ENCODE measurements at places on chromosomes 2 and 18.

DNA sequence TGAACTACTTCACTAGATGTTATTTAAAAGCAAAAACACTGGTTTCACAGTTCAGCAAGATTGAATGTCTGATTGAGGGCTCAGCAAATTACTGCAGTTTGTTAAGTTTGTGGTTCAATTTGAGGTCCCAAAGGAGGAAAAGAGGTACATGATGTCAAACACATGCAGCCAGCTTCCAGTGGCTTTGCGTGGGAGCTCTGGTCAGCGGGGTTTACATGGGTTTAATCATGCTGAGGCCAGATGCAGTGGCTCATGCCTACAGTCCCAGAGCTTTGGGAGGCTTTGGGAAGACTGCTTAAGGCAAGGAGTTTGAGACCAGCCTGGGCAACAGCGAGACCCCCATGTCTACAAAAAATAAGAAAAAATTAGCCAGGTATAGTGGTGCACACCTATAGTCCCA, 111.5 kb downstream of the MAPK4 start:
- DNase-seq: no peak

DNA sequence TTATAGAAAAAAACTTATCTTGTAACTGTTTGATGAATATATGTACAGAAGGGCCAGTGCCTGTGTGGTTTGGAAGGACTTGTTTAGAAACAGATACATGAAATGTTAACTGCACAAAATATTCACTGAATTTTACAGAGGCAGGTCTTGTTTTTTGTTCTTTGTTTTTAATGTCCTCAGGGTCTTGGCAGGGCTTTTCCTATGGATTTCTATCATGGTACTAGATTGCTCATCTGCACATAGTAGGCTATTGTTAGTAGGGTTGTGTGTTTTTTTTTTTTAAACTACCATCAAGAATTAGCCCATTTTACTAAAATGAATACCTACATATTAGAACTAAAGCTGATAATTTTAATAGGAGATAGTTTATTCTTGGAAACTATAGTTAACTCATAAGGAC, 3.5 kb downstream of the CABYR start:
- DNase-seq: no peak

GRCh38 chr2:56587456-56587855, 403.7 kb downstream of the CCDC85A start:
- DNase-seq: no peak

GRCh38 chr2:241931084-241931975, 61.8 kb downstream of the RTP5 start:
- DNase-seq: no peak

- no peak for DNase-seq
Measured at GRCh38 chr2:191935247-191935646, 88.4 kb upstream of the CAVIN2 start.

DNA sequence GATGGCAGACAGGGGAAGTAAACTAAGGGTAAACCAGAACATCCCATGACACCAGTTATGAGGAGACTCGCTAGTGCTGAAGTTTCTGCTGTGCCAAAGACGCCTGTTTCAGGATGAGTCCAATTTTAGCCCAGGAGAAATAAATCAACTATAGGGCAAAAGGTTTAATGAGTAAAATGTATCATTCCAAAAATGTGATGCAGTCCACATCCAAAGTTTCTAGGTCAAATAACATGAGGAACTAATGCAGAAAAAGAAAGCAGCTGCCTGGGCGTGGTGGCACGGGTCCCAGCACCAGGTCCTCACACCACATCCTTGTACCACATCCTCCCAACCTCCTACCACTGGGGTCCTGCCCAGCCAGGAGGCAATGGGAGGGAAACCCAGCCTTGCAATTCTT, 126.9 kb upstream of the CTAGE1 start:
- DNase-seq: no peak

- DNase-seq: peak; percentile 96
Measured at GRCh38 chr2:149648282-149649030, 60.9 kb upstream of the MMADHC start.

GRCh38 chr2:43194121-43194869, 32.1 kb downstream of the ZFP36L2 start:
- DNase-seq: no peak

GRCh38 chr18:9739516-9739915, 31.4 kb downstream of the RAB31 start:
- no peak for DNase-seq
